ENCODE measurements at places on chromosomes 1 and 21.

DNA sequence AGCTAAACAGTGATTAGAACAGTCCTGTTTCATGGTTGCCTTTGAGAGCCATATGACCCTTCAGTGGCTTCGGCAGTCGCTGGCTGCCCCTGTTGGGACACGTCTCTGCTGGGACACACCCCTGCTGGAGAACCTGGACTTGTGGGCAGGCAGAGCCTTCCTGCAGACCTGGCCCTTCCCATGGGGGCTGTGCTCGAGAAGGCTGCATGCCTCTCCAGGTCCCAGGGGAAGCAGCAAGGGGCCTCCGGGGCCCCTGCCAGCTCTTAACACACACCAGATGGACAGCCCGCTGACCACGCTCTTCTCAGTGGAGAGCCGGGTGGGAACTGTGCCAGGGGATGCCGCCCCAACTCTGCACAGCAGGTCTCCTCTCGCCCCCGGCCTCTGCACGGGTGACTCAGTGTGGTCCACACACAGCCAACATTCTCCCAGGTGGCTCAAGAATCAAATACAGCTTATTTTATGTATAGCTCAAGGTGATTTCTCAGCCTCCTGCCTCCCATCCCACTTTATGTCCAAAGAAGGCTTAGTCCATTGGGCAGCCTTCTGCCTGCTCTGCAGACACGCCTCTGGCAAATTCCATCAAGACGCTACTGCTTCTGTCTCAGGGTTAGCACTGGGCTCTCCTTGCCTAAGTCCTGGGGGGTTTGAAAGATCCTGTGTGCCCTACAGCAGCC is 450.8 kb downstream of the KIF26B start:
- no peak for DNase-seq

- no peak for DNase-seq
Measured at GRCh38 chr1:200437556-200438203, 27.8 kb upstream of the ZNF281 start.

- no peak for DNase-seq
Measured at GRCh38 chr1:174858301-174858700, 141.4 kb upstream of the CACYBP start.

GRCh38 chr1:71193153-71193552 is 112.3 kb upstream of the ZRANB2 start:
- no peak for DNase-seq

DNA sequence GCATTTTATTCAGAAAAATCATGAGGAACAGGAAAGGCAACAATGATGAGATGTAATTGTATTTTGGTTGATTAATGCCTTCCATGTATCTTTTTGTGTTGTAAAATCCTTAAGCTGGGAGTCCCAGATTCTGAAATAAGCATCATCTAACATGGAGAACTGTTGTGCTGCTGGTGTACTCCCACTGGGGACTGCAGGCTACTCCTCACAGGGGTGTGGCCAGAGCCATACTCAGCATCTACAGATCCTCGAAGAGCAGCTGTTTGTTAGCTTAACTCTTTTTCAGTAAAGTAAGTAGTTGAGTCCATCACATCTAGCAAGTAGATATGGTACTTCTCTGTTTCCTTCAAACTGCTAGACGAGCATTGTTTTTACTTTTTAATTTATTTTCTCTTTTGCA is 358.0 kb downstream of the BRINP3 start:
- DNase-seq = no peak

GRCh38 chr21:14687268-14687625 is 141.1 kb upstream of the SAMSN1 start:
- no peak for DNase-seq

DNA sequence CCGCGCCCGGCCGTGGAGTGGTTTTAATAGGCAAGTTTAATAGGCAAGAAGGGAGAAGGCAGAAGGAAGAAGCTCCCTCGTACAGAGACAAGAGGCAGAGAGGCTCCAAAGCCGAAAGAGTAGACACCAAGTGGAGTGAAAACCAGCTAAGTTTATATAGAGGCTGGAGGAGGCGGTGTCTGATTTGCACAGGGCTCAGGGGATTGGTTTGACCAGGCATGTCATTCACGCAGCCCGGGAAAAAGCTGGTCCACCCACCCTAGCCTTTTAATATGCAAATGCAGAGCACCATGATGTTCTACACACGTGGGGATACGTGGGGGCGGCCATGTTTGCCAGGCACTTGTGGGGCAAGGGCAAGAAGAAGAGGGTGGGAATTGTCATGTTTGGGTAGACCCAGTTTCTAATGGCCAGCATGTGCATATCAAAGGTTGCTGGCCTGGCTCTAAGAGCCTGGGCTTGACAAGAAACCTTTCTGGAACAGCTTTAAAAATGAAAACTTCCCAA is 18.0 kb upstream of the SOD1 start:
- DNase-seq = no peak

DNA sequence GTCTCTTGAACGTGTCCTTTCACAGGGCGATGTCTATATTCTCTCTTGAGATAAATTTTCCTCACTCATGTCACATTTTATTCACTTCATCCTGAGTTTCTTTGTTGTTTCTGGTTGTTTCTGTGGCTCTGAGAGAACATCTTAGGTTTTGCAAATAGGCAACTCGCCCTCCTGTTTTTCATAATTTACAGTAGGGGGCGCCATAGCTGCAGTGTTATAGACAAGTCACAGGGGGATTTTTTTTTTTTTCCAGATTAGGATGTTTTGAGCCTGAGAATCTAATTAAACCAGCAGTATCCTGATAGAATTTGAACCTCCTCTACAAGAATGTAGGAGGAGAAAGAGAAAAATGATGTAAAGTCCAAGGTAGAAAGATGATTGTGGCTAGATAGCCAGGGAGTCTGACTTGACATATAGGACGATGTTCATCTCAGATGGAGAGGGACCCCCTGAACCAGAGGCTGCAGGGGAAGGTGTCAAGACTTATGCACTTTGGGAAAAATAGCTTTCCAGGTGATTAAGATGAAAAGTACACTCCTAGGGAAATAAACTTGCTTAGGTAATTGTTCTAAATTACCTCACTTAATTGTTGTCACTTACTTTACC is 76.3 kb downstream of the ZP4 start:
- no peak for DNase-seq

GRCh38 chr1:217214551-217214950 is 416.3 kb downstream of the GPATCH2 start:
- no peak for DNase-seq

- DNase-seq = no peak
Measured at GRCh38 chr1:190754666-190755065, 277.0 kb upstream of the BRINP3 start.

DNA sequence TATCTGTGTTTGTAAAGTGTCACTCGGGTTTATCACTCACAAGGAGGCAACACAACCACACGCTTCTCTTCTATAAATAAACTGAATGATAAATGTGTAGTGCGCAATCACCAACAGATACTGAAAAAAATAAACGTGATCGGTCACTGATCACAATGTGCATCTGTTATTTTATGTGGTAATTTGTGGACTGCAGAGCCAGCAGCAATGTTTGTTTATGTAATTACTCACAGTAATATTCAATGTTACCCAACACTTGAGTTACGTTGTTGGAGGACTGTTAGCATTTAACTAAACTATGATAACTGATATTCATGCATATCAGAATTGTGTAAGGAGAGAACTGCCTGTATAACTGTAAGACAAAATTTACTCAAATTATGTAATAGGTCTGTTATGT is 129.6 kb downstream of the USH2A start:
- DNase-seq = no peak

DNA sequence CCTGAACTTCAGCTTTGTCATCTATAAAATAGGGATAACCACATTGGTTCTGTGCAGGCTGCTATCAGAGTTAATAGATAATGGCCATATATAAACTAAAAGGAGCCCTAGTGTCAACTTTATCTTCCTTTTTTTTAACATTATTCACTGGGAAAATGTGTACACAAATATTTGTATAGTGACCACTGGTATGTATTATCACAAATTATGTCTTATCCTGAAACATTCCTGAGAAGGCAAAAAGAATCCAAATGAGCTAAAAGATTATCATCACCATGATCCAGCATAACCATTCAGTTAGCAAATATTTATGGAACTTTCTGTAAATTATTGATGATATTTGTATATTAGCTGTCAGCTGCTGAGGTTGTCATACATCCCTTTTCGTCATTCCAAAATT is 16.6 kb downstream of the ANGPTL3 start:
- no peak for DNase-seq

DNA sequence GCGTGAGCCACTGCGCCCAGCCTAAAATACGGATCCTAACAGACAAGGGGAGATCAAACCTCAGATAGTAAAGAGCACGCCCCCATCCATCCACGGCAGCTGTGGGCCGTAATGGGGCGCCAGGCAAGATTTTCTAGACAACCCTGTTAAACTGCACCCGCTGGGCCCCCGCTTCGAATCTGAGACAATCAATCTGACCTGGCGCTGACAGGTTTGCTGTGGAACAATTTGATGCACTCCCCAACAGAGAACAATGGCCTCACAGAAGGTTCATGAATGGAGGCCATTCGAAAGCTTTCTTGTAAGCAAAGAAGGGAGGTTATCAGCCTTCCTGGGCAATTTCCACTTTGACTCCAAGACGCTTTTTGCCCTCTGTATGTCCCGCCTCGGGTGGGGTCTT is 30.5 kb downstream of the CLSTN1 start:
- DNase-seq = no peak

- no peak for DNase-seq
Measured at GRCh38 chr1:77562596-77563150, 119.8 kb downstream of the ZZZ3 start.

DNA sequence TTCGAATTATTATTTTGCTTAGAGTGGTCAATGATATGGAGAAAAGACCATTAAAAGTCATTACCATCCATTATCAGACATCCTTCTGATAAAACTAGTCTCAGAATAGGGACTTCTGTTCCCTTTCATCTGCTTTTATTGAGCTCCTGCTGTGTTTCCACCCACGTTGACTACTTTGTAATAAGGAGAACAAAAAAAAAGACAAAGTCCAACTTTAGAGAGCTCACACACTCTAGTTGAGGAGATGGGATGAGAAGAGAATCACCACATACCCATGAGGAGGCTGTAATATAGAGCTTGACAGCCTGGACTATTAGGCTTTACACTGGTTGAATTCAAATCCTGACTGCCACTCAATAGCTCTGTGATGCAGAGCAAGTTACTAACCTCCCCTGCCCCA is 27.8 kb upstream of the ALDH9A1 start:
- DNase-seq = no peak

- DNase-seq = no peak
Measured at GRCh38 chr1:9111957-9112356, 16.9 kb downstream of the GPR157 start.

DNA sequence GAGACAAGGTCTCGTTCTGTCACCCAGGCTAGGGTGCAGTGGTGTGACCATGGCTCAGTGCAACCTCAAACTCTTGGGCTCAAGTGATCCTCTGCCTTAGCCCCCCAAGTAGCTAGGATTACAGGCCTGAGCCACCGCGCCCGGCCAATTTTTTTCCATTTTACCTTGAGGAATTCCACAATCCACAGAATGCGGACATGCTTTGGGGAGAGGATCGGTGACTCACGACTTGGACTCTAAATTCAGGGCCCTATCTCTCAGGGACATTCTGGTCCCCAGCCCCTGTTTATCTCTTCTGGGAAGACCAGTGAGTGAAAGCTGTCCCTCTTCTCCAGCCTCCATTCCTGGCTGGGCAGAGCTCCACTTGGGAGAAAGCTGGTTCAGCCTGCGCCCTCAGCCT is 5.2 kb downstream of the PADI1 start:
- DNase-seq = no peak

DNA sequence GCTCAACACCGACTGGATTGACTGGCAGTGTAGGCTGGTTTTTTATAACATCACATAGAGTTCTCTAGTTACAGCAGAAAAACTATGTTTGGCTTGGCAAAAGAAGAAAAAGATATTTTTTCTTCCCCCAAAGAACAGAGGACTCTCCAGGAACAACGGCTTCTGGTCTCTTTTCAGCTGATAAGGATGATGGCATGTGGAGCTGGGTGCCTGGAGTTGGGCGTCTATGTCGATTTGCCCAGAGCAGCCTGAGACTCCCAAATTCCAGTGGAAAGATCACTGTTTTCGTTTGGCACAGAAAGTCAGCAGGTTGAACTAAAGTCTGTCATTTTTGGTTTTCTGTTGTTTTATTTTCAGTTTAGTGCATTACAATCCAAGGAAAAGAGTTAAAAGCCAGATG is 91.1 kb downstream of the SMYD2 start:
- no peak for DNase-seq

- no peak for DNase-seq
Measured at GRCh38 chr1:75543705-75544104, 67.2 kb downstream of the SLC44A5 start.

DNA sequence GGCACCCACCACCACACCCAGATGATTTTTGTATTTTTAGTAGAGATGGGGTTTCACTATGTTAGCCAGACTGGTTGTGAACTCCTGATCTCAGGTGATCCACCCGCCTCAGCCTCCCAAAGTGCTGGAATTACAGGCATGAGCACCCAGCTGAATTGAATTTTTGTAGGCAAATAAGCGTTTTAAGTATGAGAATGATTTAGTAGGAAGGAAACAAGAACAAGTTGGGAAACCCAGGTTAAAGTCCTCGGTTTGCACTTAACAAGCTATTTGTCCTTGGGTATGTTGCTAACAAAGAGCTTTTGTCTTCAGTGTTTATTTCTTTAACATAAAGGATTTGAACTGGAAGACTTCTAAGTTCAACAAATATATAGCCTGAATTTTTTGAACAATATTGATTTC is 23.9 kb downstream of the BTF3L4 start:
- no peak for DNase-seq

DNA sequence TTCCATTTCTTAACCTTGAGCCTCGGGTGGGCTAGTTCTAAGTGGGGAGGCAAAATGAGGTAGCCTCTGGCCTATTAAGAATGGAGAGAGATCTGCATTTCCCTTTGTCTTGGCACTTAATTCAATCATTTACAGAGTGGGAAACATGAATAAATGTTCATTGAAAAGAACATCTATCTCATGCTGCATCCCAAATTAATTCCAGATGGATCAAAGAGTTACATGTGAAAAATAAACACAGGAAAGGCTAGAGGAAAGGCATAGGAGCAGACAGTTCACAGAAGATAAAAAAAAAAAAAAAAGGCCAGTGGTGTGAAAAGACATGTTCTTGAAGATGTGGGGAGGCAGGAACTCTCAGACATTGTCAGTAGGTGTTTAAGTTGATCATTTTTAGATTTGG is 35.7 kb upstream of the EPS8L3 start:
- no peak for DNase-seq

GRCh38 chr1:178349801-178350200 is 147.0 kb downstream of the CLEC20A start:
- no peak for DNase-seq

DNA sequence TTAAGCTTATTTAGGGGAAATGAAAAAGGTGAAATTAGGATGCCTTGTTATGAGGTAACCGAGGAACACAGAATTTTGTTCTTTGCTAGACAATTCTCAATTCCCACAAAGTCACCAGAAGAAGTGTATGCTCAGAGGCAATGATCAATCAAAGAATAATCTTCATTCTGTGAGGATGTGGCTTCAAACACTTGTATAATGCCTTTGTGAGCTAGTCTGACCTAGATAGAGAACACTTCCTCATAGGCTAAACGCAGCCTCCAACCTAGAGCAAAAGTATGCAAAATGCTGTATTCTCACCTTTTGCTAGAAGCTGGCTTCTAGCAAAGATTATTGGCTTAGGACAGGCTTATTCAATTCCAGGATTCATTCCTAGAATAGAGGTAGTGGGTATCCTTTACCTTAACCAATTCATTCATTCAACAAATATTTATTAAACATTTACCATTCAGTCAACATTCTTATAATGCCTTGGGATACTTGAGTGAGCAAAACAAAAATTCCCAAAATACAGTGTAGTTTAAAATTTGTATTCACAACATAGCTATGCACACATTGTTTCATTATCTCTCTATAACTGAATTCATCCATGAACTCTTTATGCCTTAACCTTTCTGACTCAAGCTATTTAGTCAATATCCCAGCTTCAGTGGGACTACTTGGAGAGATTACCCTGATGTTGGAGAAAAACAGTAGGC is 530.2 kb downstream of the PTPRC start:
- no peak for DNase-seq

Data from coronary artery (tissue), 2 donors.